Fibroblast of gingiva (primary cell): ENCODE measurements at places on chromosomes 7 and 10.

GRCh38 chr10:5987747-5988146 lies 10.4 kb upstream of the IL15RA start:
- no peak for DNase-seq

- no peak for DNase-seq
Measured at GRCh38 chr10:91711885-91712680, 79.2 kb upstream of the PPP1R3C start.

DNA sequence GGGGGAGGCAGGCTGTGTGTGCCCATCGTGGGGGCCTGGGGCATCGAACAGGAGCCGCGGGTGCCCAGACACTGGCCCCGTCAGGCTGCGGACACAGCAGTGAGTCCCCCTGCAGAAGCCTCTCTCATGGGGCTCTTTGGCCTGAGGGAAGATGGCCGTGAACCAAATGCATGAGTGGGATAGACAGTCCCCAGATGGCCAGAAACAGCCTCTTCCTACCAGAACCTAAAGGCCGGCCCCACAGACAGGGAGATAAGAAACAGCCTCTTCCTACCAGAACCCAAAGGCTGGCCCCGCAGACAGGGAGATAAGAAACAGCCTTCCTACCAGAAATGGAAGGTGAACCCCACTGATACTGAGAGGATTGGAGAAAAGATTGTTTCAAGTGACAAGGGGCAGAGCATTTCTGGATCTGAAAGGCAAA lies 16.6 kb downstream of the IDI2 start:
- DNase-seq, result no peak

DNA sequence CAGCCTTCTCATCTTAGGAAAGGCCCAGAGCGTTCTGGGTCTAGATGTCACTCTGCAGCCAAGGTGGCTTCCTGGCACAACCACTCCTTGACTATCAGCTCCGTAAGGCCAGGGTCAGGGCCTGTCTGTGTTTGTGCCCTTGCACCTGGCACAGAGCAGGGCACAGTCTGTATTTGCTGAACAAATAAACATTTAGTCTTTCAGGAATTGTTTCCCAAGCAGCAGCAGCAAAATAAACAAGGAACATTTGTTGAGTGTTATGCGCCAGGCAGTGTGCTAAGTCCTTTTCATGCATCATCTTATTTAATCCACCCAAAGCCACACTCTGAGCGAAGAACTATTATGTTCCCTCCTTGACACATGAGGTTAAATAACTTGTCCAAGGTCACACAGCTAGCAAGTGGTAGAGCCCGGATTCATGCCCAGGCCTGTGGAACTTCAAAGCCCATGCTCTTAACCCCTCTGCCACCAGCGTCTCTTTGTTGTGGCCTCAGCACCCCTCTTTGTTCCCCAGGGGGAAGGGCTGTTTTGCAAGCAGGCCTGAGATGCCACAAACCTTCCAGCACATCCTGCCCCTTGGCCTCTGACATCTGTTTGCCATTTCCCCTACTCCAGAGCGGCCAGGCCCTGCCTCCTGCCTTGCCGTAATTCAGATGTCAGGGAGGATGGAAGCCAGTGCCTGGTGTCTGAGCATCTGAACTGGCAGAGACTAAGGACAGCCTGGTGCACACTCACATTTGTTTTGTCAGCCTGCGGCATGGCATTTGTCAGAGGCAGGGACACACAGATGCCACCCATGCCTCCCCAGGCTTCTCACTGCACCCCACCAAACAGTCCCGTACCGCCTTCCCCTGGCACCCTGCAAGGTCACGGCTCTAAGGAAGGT lies 325.8 kb upstream of the ZMIZ1 start:
- DNase-seq, result peak; percentile 91

- DNase-seq, result no peak
Measured at GRCh38 chr10:1571587-1572237, 165.6 kb downstream of the ADARB2 start.

- no peak for DNase-seq
Measured at GRCh38 chr7:30018451-30018850, 8.1 kb downstream of the FKBP14 start.

- DNase-seq, result peak; percentile 20
Measured at GRCh38 chr10:124842721-124843120, 41.1 kb downstream of the ABRAXAS2 start.

GRCh38 chr10:13670311-13670710 lies 83.5 kb downstream of the PRPF18 start:
- DNase-seq, result no peak

- no peak for DNase-seq
Measured at GRCh38 chr7:2644562-2645273, 12.9 kb downstream of the TTYH3 start.

DNA sequence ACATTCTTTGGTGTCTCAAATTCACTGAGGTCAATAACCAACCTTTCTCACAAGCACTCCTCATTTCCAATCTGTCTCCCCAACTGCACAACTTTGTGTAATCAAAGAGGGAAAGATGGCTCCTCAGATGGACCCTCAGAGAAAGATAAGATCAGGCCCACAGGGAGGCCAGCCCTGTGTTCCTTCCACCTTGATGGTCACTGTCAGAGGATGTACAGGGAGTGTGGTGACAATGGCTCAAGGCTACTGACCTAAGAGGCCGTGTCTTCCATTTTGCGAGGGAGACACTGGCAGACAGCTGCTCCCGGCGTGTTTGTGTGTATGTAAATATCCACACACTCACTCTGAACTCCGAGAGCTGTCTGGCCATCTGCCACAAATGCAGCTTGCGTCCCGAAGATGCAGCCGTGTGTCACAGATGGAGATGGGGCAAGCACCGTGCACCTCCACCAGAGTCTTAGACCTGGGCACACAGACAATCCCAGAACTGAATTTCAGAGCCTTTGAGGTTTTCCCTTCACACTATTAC lies 712.1 kb upstream of the NRP1 start:
- DNase-seq, result no peak
